ENCODE measurements at places on chromosomes 7 and 10. TPM values are rescaled to one million over a fixed set of nuclear protein-coding genes. Genes with fewer than 3 reads are reported as not detected.
A peak's percentile ranks its signal among the peaks of the same experiment; 100 is the strongest.

GRCh38 chr7:77661816-77662215, 34.4 kb upstream of the RSBN1L start:
- no peak for DNase-seq

DNA sequence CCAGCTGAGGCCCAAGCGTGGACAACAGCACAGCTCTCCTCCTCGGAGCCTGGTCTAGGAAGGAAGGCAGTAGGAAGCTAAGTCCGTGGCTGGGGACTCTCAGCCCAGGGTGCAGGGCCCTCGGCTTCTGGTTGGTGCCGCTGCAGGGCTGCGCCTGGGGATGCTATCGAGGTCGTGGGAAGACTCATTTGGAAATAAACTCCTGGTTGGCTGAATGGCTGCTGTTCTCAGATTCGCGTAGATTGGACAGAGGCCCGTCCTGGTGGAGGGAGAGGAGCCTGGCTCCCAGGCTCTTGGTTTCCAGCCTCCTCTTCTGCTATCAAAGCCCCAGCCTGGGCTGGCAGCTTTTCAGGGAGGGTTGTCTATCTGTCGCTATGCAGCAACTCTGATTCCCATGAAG, 152.6 kb upstream of the FZD8 start:
- DNase-seq, result peak; percentile 8

Gene KEL
- total RNA-seq, result 7.7 TPM

- peak; percentile 9 for DNase-seq
These were observed 323.0 kb upstream of the AOAH start for GRCh38 chr7:37047260-37047659.

Gene FAM13C
- total RNA-seq, result 1.8 TPM

Gene SPDYE16
- not detected for total RNA-seq

DNA sequence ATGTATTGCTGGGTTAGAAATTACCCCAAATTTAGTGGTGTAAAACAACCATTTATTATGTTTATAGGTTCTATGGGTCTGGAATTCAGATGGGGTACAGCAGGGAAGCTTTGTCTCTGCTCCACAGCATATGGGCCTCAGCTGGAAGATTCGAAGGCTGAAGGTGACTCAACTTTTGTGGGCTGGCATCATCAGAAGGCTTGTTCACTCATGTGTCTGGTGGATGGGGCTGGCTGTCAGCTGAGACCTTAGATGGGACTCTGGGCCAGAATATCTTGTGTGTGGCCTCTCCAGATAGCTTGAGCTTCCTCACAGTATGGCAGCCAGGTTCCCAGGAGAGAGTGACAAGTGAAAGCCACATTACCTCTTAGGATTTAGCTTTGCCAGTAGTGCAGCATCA, 45.9 kb downstream of the ZNF503 start:
- DNase-seq, result no peak

Gene TBC1D12
- total RNA-seq, result 3.5 TPM

DNA sequence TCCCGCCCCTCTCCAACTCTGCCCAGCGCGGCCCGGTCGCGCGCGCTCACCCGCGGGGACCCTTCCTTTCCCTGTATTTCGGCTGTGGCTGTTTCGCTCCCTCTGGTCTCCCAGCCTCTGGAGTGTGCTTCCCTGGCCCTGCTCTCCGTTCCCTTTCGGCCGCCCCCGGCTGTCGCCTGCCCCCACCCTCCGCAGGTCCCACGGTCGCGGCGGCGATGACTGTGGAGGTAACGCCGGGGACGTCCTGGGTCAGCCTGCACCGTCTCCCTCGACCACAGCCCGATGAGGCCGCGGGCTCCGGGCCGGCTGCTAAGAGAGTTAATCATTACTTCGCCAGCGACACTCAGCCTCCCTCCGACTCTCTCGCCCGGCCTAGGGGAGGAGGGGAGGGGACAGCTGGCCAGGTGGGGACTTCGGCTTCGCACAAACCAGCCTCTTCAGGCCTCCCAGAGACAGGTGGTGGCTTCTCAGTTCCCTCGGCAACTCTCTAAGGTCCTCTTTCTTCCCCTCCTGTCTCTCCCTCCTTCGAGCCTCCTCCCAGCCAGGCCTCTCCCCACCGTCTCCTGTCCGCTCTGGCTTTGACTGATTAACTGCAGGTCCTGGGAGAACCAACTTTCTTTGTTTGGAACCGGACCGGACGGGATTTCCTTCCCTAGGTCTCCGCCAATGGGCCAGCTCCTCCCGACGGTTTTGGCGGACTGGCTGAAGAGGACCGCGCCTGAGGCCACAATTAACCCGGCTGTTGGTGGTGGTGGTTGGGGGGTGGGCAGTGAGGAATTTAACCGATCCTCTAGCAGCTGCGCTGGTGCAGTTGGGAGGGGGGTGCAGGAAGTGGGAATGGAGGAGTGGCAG, 5.6 kb upstream of the PAX2 start:
- DNase-seq, result peak; percentile 83

GRCh38 chr10:6173203-6173602, 29.5 kb upstream of the PFKFB3 start:
- peak; percentile 76 for DNase-seq

- no peak for DNase-seq
These were observed 100.4 kb upstream of the SEMA3A start for GRCh38 chr7:84294847-84295455.

Gene TUBAL3
- 0.11 TPM for total RNA-seq

GRCh38 chr10:114491933-114492332, 87.6 kb upstream of the AFAP1L2 start:
- no peak for DNase-seq

- no peak for DNase-seq
These were observed 317.2 kb downstream of the BBS9 start for GRCh38 chr7:33446551-33446950.

- no peak for DNase-seq
These were observed 594 bp upstream of the RP9 start for GRCh38 chr7:33109758-33110238.

GRCh38 chr7:54960517-54960916, 58.3 kb upstream of the EGFR start:
- no peak for DNase-seq

DNA sequence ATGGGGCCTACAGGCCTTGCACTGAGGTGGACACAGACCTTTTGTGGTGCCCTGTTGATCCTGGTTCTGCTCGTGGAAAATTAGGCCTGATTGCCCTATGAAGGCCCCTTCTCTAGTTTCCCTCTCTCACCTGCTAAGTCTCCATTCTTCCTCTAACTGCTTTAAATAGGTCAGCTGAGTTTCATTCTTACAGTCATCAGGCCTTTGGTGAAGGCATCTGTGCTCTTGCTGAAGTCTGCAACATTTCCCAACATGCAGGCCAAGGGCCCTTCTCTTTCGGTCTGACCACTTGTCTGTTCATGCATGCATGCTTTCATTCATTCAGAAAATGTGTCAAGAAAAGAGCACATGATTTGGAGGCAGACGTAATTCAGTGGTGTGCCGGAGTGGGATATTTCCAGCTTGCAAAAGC, 244.0 kb downstream of the BUB3 start:
- no peak for DNase-seq

Measured in H7 (cell line).